GM13977 (cell line): ENCODE measurements at places on chromosomes 5 and 9.

DNA sequence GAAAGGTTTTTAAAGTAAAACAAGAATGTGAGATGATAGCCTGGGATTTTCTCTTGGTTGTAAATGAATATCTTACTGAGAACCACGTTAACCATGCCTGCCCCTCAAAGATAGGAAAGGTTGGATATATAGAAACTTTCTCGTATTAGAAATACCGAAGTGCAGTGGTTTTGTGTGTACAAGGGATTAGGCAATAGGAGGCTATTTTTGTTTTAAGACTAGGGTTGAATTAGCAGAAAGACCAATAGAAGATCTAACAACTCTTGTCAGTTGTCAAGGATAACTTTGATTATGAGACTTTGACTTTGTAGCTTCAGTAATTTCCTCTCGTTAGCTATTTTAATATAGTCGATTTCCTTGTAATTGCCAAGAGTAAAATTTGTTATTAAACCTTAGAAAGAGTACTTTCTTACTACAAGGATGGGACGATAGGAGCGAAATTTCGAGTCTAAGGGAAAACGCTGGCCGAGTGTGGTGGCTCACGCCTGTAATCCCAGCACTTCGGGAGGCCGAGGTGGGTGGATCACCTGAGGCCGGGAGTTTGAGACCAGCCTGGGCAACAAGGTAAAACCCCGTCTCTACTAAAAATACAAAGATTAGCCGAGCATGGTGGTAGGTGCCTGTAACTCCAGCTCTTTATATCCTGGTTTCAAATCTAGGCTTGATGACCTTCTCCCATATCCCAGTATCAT lies 838 bp downstream of the POLK start:
- peak; percentile 9 for DNase-seq

GRCh38 chr9:571066-571465 lies 270.4 kb upstream of the DMRT1 start:
- DNase-seq: no peak

DNA sequence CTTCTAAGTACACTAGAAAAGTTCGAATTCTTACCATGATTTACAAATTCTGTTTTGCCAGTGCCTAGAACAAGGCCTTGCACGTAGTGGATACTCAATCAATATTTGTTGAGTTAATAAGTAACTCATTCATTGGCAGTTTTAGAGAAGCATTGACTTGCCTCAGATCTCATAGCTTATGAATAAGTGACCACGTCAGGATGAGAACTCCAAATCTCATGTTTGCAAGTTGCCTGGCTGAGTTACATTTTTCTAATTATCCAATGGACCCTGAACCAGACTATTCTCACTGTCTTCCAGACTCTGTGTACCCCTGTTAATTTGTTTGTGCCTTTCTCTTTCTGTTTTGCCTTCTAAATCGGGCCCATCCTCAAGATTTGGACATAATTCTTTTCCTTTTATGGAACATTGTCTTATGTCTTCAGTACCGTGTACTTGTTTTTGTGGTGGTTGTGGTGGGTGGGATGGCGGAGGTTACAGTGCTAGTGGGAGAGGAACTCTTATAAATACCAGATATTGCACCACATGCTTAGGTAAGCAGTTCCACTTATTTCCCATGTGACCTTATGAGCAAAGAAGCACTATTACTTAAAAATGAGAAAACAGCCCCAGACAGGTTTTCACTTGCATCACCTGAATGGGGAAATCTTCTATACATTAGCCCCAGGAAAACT lies 96.3 kb downstream of the UNC13B start:
- DNase-seq: no peak

DNA sequence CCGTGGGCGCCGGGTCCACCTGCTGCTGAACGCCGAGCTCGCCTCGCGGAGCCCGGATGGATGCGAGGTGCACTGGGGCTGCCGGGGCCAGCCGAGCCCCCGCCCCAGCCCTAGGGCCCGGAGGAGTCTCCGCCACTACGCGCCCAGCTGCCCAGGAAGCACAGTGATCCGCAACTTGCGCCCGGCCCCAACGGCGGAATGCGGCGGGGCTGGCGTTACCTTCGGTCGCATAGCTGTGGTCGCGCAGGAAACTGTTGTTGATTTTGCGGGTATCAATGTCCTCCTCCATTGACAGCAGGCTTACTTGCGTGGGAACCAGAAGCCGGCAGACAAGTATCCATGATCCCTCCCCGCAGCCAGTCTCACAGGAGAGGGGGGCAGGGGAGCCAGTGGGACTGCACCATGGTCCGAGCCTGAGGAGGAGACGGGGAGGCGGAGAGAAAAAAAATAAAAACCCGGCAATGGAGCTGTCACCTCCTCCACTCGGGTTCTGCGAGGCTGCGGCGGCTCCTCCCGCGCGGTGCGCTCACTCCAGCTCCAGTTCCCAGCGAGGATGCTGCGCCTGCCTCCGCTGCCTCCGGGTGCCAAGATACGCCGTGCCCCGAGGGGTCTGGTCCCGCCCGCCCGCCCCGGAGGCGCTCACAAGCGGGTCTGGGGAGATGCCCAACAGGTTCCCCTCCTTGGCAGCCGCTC lies 628 bp downstream of the PPP2R2B start:
- DNase-seq: peak; percentile 31

DNA sequence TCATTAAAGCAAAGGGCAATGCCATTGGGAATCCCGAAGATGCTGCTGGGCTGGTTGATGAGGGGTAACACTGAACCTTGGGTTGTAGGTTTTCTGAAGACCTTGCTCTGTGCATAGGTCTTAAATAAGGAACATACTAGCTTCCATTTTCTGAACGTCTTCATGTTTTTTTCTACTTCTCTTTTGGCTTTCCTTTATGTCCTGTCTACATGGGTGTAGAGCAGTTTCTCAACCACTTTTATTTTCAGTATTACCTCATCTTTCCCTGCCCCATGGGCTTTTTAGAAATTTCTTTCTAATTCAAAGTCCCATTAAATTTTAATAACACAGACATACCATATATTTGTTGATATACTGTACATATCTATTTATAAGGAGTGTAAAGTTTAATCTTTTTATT lies at the start of gene IFNA14:
Gene IFNA14, minus strand, starts transcription at position 95 of the 400 bp plus-strand sequence. Its CDS starts 70 bp downstream, at position 25.
- DNase-seq: no peak
